ENCODE measurements at places on chromosomes 11 and 22.

GRCh38 chr11:44835296-44835695 lies 108.5 kb downstream of the TSPAN18 start:
- DNase-seq, result peak; percentile 52

DNA sequence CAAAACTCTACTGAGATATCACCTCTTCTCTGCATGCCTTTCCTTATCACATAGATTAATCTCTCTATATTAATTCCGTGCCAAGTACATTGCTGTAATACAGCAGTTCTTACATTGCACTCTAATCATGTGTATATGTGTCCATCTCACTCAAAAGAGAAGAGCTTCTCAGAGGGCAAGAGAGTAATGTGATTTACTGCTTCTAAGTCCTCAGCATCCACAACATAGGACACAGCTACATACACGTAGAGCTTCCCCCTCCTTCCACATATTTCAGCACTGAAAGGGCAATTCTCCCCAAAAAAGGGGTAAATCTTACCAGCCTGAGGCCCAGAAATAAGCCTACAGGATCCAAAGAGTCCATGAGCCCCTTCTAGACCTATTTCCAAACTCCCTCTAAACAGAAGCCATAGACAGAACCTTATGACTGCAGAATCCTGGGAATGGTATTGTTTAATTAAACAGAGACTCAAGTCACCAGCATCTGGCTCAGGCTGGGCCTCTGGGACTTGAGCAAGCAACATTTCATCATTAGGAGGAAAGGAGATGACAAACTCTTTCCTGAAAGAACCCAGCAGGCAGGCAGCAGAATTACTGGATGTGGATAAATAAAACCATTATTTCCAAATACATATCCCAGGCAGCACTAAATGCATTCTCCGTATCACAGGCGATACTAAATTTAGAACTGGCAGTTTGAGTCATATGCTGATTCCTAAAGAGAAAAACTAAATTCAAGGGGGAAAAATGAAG lies 87.2 kb downstream of the KCNC1 start:
- DNase-seq, result peak; percentile 76

DNA sequence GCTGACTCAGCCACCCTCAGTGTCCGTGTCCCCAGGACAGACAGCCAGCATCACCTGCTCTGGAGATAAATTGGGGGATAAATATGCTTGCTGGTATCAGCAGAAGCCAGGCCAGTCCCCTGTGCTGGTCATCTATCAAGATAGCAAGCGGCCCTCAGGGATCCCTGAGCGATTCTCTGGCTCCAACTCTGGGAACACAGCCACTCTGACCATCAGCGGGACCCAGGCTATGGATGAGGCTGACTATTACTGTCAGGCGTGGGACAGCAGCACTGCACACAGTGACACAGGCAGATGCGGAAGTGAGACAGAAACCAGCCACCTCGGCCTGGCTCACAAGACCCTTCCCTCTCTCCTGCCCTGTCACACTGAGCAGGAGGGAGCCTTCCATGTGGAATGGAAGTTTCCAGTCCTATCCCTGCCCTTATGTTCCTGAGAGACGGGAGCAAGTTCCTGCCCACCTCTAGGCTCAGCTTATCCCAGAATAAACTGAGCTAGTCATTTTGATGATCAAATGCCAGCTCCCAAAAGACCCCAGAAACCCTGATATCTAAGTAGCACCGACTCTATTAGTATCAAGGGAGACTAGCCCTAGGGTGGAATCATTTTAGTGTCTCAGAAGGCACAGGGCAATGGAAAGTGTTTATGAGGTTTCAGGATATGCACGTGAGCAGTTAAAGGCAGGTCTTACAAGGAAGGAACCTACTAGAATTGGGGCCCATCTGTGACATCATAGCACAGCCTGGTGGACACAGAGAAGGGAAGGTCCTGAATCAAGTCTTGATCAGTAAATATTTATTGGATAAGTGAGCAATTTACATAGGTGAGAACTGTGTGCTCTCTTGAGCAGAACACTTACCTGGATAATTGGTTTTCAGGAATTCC lies 6.3 kb upstream of the IGLL5 start:
- DNase-seq, result no peak

GRCh38 chr11:35304386-35304775 lies 115.0 kb downstream of the SLC1A2 start:
- peak; percentile 70 for DNase-seq

GRCh38 chr22:36415415-36416168 lies 27.8 kb upstream of the MYH9 start:
- DNase-seq, result no peak

DNA sequence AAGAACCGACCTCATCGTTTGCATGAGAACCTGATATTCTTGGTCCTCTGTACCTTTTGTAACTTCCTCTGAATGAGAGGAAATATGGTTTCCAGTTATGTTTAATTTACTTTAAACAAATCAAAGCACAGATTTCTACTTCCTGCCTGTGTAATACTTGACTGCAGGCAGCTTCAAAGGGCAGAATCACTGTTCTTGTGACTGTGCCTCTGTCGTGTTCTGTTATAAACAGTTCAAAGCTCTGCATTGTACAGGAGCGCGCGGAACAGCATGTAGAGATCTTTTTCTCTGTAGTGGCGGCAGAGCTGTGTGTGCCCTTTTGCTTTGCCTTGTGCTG lies 73.2 kb upstream of the CLDN5 start:
- no peak for DNase-seq

DNA sequence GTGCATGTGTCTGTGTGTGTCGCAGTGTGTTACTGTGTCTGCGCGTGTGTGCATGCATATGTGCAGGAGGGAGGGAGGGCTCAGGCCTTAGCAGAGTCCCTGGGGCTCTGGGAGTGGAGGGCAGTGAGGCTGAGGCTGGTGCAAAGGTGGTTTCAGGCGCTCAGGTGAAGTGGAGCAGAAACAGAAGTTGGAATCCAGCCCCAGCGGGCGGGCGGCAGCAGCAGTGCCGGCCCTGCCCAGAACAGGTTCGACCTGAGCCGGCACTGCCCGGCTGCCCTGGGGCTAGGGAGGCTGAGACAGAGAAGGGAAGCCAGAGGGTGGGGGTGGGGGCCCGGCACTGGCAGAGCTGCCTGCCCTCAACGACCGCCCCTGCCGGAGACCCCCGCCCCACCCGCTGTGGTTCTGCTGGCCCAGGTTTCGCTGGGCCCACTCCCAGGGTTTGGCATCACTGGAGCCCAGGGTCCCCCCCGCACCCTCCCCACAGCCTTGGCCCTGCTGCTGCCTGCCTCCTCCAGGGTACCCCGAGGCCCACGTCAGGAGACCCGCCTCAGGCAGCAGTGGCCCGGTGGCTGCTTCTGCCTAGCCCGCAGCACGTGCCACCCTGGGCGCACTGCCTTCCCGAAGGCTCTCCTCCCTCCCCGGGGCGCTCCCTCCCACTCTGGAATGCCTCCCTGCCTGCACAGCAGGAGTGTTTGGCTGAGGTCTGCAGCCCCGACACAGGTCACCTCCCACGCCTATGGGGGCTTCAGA lies 13.3 kb downstream of the ASCL2 start:
- no peak for DNase-seq

DNA sequence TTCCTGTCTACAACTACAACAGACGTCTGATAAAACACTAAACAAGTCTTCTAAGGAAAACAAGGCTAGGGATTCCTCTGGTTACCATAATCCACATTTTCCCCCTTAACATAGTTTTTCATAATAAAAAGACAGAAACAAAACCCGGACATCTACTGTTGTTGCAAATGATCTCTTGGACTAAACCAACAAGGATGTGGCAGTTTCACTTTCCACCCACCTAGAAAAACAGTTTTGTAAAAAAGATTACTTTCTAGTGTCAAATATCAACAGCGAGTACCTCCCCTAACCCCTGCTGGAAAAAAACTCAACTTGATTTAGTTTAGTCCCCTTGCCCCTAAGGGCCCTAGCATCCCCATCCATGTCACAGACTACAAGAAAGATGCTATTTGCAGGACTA lies 5.4 kb downstream of the GNG3 start:
- DNase-seq, result no peak

- peak; percentile 55 for DNase-seq
Observed at GRCh38 chr11:47434011-47434786, 8.0 kb upstream of the PSMC3 start.

GRCh38 chr11:46420513-46420912 lies 28.9 kb upstream of the CHRM4 start:
- DNase-seq, result no peak

DNA sequence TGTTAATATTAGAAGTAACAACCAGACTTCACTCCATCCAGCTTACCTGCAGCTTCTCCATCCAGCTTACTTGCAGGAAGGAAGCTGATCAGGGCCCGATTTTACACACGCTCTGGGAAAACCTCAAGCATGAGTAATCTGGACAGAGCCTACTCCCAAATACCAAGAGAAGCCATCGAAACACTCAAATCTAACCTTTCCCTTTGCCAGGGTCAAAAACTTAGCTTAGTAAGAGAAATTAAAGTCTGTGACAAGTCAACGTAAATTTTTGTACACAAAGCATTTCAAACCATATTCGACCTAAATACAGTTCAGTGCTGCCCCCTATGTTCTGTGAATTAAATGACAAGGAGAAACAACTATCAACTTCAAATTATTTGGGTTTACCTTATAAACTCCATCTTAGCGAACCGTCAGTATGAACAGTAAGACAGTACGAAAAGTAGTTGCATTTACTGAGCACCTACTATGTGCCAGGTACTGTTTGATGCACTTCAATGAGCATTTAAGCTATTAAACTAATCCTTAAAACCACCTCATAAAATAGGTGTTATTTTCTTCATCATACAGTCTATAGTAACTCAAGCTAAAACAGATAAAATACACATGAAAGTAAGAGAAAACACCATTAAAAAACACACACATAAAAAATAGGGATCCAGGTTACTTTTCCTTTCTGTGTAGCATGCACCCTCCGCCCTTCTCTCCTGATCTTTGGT lies 36.9 kb downstream of the ARFGAP3 start:
- DNase-seq, result peak; percentile 52

DNA sequence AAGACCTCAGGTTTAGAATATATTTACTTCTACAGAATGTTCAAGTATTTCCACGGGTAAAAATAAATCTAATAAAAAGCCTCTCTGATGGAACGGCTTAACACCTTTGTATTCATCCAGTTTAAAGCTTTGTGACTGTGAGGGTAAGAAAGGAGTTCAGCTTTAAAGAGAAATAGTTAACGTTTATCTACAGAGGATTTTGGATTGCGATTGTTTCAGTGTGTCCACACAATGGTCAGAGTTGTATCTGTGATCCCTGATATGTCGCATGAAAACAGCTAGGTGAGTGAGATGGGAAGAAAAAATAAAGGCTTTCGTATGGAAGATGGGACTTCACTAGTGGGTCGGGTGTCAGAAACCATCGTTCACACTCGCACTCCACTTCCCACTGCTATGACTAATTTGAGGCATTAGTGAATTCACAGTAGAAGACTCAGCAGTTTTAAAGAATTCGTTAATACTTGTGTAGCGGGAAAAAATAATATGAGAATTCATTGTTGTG lies 1.6 kb downstream of the APLP2 start:
- DNase-seq, result peak; percentile 47

- peak; percentile 71 for DNase-seq
Observed at GRCh38 chr11:48006301-48006992, 26.1 kb downstream of the PTPRJ start.

- no peak for DNase-seq
Observed at GRCh38 chr11:43649921-43650320, 30.6 kb upstream of the HSD17B12 start.

DNA sequence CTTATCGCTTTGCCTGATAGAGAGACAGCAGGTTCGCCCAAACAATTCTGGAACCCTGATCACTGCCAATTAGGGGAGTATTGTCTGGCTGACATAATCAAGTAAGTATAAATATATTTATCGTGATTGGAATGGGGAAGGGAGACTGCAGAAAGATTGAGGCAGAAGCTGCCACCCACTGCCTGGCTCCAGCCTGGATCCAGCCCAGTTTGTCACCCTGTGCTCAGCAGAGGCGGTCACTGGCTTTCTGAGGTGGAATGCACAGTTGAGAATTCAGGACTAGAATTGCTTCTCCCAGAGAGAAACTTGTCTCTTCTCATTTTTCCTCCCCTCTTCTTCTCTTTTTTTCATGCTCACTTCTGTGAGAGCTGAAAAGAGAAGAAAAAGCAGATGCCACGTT lies 25.9 kb downstream of the GRAP2 start:
- no peak for DNase-seq

- peak; percentile 83 for DNase-seq
Observed at GRCh38 chr11:85889676-85890579, 34.7 kb downstream of the CCDC83 start.

GRCh38 chr11:32511926-32512325 lies 71.7 kb upstream of the EIF3M start:
- no peak for DNase-seq

DNA sequence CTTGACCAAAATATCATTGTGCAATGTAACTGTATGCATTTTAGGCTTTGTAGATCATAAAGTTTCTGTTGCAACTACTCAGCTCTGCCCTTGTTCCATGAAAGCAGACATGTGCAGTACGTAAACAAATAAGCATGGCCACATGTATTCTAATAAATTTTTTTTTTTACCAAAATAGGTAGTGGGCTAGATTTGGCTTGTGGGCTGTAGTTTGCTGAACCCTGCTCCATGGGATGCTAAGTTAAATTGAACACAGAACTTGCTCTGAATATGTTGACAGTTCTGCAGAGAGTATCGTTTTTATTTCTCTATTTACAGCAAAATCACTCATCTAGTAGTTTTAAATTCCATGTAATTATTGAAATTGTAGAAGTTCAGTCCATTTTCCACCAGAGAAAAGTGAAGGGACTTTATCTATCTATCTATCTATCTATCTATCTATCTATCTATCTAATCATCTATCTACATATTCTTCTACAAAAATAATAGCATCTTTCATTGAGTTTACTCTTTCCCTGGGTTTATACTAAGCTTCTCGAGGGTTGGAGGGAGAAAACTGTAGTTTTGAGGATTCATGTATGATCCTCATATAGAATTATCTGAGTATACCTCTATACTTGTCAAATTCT lies 9.5 kb upstream of the OOSP4A start:
- no peak for DNase-seq

DNA sequence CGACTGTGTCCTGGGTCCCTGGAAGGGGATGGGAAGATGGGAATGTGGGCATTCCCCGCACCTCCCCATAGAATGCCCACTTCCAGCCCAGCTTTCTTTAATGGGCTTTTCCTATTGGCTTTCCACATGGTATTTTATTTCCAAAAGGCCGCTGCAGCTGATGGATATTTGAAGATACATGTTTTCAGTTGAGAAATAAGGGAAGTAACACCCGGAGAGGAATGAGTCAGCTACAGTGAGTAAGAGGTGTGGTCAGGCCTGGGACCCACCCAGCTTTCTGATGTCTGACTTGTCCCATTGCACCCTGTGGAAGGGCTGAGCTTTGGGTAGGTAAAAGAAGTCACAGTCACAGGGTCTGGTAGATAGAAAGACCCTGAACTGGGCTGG lies 476.9 kb downstream of the MIAT start:
- DNase-seq, result peak; percentile 97

Data from fibroblast of skin of right biceps (primary cell).